Activated naive CD4-positive, alpha-beta T cell treated with anti-CD3 and anti-CD28 coated beads, Interleukin-2, amount 50 U/mL, for 16 hours (primary cell): ENCODE measurements at places on chromosomes 2 and 18.

DNA sequence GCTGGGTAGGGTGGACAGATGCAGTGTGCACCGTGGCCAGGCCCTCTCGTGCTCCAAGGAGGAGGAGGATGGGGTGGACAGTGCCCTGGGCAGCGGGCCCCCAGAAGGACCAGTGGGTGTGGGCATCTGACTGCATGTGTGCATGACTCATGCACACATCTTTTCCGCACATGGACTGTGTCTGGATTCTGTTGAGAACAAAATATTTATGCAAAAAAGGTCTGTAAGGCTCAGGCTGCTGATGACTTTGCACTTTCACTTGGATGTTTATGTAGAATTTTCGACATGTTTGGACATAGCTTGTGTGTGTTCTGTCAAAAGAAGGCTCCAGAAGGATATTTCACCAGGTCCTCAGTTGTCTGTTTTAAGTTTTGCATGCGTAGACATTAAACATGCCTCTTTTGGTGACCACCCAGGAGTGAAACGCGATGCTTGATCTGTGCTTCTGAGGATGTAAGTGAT is 45.6 kb downstream of the MTCL1 start:
- no peak for DNase-seq

GRCh38 chr2:222255090-222255489 is 43.7 kb downstream of the PAX3 start:
- no peak for DNase-seq

DNA sequence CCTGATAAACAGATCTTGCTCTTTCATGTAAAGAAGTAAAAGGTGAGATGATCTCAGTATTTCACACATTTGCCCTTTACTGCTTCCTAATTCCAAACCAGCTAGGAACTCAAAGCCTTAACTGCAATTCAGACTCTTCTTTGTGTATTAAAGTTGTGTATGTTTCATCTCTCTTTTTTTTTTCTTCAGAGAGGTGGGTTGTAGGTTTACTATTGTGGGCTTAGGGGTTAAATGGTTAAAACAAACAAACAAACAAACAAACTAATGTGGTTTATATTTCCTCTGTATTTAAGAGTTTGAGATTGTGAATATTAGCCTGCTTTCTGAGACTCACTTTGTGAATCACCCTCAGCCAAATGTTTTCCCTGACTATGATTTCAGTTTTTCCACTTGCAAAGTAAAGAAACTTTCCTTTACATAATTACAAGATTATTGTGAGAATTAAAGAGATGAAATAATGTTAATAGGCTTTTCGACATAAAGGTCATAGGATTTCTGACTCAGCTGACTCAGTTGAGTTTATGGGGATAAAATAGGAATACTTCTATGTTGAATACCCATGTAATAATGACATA is 2.8 kb downstream of the GULP1 start:
- DNase-seq, result no peak

DNA sequence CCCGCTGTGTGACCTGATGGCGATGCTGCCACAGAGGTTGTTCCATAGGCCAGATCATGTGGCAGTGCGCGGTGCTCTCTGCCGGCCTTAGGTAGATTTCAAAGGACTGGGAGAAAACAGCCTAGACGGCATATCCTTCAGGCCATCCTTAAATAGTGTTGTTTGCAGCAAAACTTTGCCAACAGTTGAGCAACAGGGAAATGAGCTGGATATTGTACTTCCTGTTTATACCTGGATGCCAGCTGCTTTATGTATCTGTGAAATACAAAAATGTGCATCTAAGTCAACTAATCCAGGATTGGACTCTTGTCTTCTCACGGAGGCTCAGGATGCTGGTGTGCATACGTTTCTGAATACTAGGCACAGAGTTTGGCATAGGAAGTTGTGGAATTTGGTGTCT is 107.1 kb downstream of the EML6 start:
- DNase-seq, result no peak

DNA sequence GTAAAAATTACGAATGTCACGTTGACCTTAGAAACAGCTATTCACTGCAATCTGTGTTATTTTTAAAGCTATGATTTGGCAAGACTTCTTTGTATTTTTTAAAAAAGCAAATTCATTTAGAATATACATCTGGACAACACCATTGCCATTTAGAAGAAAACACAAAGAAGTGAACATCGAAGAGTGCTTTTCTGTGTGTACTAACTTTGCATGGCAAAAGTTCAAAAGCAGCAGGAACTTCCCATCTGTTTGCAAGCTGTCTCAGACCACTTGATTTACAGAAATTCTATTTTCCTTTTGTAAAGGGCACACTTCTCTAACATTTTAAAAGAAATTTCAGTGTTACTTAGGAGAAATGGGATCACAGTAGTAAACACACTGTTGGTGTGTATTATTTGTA is 145.9 kb downstream of the CALCRL start:
- DNase-seq, result no peak

DNA sequence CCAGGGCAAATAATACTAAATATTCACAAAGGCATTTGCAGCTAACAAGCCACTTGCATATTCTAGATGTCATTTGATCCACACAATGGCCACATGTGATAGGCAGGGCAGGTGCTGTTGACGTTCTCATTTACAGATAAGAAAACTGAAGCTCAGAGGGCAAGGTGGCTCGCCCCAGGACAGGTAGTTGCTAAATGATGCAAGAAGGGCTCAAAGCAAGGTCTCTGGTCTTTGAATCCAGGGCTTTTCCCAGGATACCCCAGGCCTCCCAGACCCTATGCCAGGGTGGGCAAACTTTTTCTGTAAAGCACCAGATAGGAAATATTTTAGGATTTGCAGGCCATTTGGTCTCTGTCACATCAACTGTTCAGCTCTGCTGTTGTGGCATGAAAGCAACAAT is 35.1 kb downstream of the LOXHD1 start:
- DNase-seq, result no peak
